CD4-positive, alpha-beta T cell treated with Interleukin-6 for 4 hours (primary cell): ENCODE measurements at places on chromosomes 7 and 10.

DNA sequence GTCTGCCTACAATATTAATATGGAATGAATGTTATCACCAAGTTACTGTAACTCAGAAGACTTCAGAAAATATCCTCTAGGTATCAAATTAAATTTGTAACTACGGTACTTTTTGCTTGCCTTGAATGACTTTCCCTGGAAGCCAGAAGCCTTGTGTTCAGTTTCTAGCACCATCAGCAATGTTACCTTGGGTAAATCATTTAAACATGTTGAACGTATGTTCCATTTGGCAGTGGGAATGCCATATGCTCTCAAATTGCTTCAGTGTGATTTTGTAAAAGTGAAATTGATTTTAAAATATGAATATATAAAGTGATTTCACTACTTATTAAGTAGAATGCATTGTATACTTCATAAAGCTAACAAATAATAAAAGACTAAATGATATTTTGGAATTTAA is 11.2 kb downstream of the RPA3 start:
- no peak for DNase-seq

GRCh38 chr7:148847815-148848734 is 36.0 kb downstream of the EZH2 start:
- no peak for DNase-seq

DNA sequence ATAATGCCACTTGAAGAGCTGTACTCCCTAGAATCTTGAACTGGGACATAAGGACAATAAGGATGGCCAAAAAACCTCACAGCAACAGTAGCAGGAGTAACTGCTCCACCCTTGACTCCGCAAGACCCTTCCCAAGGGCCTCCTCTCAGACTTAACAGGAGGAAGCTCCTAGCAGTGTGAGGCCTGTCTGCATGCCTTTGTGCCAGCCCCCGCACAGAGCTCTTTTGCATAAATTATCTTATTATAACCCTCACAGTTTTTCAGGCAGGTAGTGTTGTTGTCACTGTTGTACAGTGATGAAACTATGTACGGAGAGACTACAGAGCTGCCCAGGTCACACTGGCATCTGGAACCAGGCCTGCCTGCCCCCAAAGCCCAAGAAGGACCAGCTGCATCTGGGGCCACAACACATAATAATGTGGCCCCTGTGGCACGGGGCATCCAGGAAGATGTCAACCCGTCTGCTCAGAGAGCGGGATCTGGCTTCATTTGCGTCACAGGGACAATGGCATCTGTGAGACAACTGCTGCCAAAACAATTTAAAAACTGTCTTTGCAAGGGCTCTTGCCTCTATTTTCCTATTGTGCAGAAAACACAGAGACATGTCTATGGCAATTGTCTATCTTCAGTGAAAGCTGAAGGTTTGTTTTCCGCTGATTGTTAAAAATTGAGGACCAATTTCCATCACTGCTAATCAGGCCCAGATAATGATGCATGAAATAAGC is 249.3 kb upstream of the GRB10 start:
- DNase-seq: no peak

- no peak for DNase-seq
These were observed 88.4 kb downstream of the TACC2 start for GRCh38 chr10:122077311-122077875.

DNA sequence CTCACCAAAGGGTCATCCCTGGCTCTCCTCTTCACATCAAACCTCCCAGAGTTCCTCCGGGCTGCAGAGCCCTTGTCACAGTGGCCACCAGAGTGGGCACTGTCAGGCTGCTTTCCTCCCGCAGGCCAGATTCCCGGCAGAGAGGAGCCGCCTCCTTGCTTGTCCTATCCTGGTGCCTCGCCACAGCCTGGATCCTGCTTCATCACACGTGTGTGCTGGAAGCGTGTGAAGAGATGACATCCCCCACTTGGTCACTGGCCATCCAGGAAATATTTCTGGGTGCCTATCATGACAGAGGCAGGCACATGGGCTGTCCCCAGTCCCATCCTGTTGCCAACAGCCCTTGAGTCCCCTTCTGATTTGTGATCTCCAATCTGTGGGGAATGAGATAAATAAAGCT is 15.0 kb downstream of the INSIG1 start:
- DNase-seq: no peak

GRCh38 chr7:79598351-79598750 is 144.9 kb upstream of the MAGI2 start:
- DNase-seq: no peak

DNA sequence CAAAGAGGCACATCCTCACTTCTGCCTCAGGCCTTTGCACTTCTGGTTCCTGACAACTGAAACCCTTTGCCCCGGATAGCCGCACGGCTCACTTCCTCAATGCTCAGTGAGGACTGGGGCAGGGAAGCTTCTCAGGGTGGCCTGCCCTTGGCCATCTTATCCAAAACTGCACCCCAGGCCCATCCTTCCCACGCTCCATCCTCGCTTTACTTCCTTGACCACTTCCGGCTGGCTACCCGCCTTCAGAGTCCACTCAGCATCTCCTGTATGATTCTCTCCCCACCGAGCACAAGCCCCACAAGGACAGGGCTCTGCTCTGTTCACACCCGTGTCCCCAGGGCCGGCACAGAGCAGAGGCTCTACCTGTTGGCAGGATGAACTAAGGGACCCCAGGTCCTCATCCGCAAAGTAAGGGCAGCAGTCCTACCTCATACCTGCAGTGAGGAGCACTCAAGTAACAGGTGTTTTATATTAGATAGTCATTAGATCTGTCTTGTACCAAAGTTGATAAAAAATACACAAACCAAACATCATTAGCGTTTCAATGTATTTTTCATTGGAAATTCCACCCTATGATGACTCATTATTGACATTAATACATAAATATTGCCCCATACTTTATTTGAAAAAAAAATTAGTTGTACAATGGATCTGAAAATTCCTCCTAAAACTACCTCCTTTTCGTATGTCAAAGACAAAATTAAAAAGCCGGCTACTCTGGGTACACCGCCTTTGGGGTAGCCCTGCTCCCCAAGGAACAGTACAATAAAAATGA is 35.0 kb downstream of the GNA12 start:
- no peak for DNase-seq

DNA sequence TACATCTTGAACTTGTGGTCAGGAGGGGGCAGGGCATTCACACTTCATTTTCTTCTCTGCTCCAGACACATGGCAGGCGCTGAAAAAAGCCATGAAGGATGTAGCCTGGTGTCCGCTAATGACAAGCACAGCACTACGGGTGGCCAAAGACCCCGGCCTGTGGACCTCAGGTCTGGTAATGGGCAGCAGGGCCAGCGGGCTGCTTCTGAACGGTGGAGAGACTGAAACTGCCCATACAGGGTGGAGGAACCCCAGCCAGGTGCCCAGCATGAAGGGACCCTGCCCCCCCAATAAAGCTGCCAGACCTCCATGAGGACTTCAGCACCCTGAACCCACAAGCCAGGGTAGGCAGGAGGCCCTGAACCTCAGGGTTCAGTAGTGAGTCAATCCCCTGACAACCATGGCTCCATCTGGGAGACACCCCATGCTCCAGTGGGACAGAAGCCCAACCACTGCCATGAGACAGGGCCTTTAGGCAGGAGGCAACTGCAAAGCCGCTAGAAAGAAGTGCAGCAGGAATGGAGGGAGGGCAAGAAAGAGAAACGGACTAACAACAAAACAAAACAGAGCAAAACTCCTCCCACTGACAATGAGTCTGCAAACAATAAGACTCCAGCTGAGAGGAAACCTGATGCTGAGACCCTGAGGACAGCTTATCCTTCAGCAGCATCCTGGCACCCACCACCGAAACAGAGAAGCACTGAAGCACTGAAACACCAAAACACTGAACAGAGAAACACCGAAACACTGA is 140.2 kb upstream of the PPP2R2D start:
- DNase-seq: no peak
